Dermis blood vessel endothelial cell (primary cell): ENCODE measurements at places on chromosomes 7 and 10.
A peak's percentile ranks its signal among the peaks of the same experiment; 100 is the strongest.

- no peak for DNase-seq
These were observed 36.5 kb upstream of the SLC39A12 start for GRCh38 chr10:17915181-17915580.

GRCh38 chr7:41912426-41912825, 209.5 kb upstream of the INHBA start:
- DNase-seq, result no peak

- DNase-seq, result no peak
These were observed 209.9 kb downstream of the USP6NL start for GRCh38 chr10:11401264-11402235.

DNA sequence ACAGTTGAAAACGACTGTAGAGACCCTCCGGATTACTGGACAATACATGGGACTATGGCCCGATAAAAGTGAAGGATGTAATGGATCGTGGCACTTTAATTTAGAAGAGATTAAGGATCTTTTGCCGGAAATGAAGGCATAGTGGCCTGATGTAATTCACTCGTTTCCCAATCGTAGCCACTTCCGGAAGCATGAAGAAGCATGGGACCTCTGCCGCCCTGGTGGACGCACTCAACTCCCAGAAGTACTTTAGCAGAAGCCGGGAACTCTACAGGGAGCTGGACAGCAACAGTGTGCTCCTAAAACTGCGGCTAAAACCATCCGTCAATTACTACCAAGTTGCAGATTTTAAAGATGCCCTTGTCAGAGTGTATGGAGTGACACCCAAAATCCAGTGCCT, 59.6 kb upstream of the NUPR2 start:
- DNase-seq, result no peak

DNA sequence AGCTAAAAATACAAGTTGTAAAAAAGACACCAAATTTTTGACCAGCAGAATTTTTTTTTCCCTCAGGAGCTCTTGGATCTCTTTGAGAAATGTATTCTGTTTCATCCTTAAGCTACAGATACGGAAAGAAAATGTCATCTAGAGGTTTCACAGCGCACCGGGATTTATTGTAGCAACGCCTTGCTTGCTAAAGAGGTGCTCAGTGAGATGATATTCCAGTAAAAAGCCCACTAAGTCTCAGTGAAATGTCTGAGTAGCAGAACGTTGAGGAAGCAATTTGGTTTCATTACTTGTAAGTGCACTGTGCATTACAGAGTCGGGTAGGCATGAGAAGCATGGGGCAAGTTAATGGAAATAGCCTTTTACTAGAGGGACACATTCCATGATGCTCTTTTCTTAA, 62.5 kb downstream of the GLRX3 start:
- DNase-seq, result no peak

DNA sequence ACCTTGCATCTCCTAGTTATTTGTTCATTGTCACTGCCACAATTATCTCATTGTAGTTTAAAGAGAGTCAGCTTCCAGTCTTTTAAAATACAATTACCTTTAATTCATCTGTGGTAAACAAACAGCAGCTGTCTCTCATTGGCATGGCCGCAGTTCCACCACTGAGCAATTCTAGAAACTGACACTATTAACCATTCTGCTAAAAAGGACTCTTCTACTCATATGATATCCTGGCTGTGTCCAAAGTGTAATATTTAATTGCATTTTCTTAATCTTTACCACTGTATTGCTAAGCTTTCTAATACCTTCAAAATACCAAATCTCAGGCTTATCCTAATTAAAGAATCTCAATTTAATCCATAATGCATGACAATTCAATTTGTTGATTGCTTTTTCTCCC, 639.0 kb downstream of the AUTS2 start:
- no peak for DNase-seq

DNA sequence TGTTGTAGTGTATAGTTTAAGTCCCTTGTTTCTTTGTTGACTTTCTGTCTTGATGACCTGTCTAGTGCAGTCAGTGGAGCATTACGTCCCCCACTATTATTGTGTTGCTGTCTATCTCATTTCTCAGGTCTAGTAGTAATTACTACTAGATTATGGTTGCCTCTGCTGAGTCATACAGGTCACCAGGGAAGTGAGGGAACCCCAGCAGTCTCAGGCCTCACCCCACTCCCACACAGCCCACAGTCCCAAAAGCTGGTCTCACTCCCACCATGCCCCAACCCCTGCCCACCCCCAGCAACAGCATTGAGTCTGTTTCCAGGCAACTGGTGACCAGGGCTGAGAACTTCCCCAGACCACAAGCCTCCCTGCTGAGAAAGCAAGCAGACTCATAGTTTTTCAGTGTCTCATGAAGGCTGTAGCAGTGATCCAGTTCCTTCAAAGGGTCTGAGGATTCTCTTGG, 88.0 kb downstream of the PLXDC2 start:
- no peak for DNase-seq

DNA sequence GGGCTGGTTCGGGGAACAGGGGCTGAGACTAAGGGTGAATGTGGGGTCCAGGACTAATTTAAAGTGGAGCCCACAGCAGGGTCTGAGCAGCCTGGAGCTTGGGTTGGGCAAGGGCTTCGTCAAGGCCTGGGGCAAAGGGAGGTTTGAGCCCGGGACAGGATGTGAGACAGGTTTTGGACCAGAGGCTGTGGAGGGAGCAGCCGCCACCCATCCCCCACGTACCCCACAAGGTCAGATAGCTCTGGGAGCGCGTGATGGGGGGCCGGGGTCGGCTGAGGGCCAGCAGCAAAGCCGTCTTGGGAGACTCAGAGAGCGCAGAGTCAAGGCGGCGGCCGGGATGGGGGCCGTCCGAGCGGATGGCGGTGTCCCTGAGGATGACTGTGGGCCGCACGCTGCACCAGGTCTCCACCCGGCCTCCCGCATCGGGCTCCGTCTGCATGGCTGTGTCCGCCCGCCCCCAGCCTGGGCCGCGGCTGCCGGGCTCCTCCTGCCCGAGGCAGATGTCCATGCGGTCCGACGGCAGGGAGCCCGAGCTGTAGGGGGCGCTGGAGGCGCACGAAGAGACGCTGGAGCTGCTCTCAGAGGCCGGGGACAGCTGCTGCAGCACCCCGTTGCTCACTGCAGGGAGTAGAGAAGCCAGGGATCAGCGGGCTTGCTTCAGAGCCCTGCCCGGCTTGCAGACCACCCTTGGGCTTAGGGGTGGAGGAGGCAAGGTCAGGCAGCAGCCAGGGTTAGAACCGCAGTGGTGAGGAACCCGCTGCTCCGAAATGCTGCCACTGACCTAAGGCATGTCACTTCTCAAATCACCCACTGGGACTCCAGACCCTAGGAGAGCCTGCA, 12.1 kb downstream of the PDZD7 start:
- DNase-seq, result peak; percentile 90

DNA sequence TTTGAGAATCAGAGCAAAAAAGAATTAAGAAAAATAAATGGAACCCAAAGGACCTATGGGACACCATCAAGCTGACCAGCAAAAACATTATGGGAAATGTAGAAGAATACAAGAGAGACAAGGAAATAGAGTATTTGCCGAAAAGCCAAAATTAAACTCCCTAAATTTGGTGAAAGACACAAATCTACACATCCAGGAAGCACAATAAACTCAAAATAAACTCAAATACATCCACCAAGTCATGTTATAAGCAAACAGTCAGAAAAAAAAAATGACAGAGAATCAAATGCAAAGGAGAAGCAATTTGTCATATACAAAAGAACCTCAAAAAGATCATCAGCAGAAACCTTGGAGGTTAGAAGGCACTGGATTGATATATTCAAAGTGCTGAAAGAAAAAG, 105.4 kb downstream of the ZNF33B start:
- no peak for DNase-seq

- no peak for DNase-seq
These were observed 18.6 kb upstream of the TRPV6 start for GRCh38 chr7:142904128-142904527.

- DNase-seq, result peak; percentile 67
These were observed 58.4 kb upstream of the MYO3A start for GRCh38 chr10:25875556-25876165.

DNA sequence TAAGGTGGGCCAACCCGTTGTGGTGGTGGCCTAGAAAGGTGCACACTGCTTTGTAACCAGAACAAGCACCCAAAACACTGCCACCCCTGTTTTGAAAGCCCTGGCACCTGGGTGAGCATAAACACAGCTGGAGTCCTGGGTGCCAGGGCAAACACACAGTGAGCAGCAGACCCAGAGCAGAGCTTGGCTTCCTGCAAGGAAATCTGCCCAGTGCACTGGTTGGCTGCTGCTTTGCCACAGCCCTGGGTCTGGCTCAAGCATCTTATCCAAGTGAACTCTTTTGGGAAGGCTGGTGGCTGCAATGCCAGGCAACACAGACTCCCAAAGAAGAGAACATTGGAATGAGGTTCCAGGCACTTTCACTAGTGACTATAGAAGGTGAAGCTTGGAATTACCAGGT, 145.5 kb upstream of the PDE1C start:
- no peak for DNase-seq

- no peak for DNase-seq
These were observed 98.9 kb downstream of the ANKRD61 start for GRCh38 chr7:6130007-6130587.

DNA sequence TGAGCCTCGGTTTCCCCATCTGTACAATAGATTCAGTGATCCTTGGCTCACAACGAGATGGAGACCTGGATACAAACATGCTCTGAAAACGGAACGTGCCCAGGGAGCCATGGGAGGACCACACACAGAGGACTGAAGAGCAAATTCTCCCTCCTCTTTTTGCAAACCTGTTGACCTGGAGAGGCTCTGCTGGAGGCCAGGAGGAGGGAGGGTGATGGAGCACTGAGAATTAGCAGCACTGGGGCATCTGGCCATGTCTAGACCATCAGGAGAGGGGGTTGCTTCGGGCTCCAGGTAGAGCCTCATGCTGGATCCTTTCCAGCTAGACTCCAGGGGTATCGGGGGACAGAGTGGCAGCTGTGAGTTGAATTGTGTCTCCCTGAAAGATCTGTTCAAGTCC, 97.4 kb upstream of the GPR26 start:
- DNase-seq, result no peak

DNA sequence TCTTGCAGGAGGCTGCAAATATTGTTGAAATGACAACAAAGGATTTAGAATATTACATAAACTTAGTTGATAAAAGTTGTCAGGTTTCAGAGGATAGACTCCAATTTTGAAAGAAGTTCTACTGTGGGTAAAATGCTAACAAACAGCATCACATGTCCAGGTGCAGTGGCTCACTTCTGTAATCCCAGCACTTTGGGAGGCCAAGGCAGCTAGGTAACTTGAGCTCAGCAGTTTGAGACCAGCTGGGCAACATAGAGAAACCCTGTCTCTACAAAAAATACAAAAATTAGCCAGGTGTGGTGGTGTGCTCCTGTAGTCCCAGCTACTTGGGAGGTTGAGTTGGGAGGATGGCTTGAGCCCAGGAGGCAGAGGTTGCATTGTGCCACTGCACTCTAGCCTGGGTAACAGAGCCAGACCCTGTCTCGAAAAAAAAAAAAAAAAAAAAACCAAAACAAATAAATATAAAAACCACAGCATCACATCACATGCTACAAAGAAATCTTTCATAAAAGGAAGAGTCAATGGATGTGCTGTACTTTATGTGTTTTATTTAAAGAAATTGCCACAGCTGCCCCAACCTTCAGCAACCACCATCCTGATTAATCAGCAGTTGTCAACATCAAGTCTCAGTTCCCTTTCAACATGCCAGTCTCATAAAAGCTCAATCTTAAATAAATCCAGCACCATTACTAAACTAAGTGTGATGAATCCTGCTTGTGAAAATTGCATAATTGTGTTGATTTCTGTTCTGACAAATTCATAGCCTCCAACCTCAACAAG, 83.2 kb upstream of the MBL2 start:
- no peak for DNase-seq

- DNase-seq, result no peak
These were observed 909.3 kb upstream of the GHITM start for GRCh38 chr10:83229991-83230390.

DNA sequence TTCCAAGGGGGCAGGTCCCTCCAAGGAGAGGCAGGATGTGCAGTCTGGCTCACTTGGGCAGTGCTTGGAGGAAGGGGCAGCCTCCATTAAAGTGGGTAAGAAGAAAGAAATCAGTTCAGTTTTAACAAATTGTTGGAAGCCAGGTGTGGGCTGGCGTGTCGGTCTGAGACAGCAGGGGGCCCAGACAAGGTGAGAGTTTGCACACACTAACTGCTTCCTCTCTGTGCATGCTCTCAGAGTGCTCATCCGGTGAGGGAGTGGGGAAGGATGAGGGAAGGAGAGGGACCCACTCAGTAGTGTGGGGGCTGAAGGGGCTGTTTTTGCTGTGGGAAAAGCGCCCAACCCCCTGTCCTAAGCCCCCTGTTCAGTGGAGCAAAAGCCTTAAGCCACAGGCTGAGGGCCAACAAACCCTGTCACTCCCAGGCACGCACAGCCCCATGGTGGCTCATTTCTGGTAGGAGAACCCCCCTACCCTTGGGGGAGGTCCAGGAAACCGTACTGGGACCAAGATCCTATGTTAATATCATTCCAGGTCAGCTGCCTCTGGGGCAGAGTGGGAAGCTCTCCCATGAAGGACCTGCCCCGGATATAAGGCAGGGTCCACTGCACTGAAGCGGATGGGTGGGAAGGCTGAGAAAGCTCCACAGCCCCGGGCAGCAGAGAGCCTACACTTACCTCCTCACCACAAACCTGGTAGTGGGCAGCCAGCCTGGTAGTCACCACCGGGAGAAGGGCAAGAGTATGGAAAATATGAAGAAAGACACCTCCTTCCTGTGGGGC, 5.1 kb upstream of the PCBD1 start:
- no peak for DNase-seq

DNA sequence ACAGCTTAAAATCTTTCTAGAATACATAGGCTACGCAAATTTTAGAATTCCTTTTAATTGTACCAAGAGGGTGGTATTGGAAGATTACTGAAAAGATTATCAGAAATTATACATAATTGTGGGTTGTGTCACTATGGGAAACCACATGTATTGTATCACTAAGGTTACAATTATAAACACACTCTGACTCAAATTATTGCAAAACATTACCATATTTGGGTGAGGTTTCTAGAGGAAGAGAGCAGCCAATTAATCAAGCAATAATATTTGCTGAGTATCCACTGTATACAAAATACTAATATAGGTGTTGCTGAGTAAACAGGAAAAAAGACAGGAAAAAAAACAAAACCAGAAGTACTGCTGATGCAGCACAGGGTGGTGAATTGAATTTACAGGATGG, 3.1 kb upstream of the CAPZA2 start:
- peak; percentile 34 for DNase-seq

GRCh38 chr7:44105832-44106231, 1.7 kb downstream of the AEBP1 start:
- no peak for DNase-seq

- no peak for DNase-seq
These were observed 57.1 kb upstream of the PDGFA start for GRCh38 chr7:576524-577277.

DNA sequence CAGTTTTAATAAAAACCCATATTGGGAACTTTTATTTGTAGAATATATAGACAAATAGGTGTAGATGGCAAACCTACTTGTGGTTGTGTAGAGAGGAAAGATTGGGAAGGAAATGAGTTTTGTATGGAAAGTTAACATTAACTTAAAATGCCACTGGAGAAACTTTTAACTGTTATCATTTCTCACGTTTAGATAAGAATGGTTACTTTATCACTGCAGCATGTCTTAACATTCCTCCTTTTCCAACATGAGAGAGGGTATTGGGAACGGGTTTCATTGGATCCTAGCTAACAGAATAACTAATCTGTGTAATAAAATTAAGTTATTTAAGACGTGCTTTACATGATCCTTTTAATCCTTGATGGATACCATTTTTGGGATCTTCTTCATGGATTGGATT, 1.8 kb downstream of the LUC7L2 start:
- peak; percentile 5 for DNase-seq
